ENCODE measurements at places on chromosomes 6 and 20. TPM values are rescaled to one million over a fixed set of nuclear protein-coding genes. Genes with fewer than 3 reads are reported as not detected.

- H3K4me1 ChIP-seq, result peaks cover 5% of the 10 kb centered on the region
- no peak overlapping the region for H3K27ac ChIP-seq
- no peak overlapping the region for H3K4me3 ChIP-seq
- H3K36me3 ChIP-seq, result no peaks in the 10 kb centered on the region
Observed at GRCh38 chr20:52926505-52926904, 45.7 kb upstream of the TSHZ2 start.

- no peak overlapping the region for H3K27ac ChIP-seq
- peaks cover 12% of the 10 kb centered on the region for H3K4me1 ChIP-seq
- H3K36me3 ChIP-seq, result no peaks in the 10 kb centered on the region
Observed at GRCh38 chr6:161455848-161456247, 182.0 kb upstream of the AGPAT4 start.

- no peak overlapping the region for H3K4me3 ChIP-seq
- H3K4me1 ChIP-seq, result peaks cover 30% of the 10 kb centered on the region
- no peak overlapping the region for H3K27ac ChIP-seq
- peak; percentile 89 for DNase-seq
- no peaks in the 10 kb centered on the region for H3K36me3 ChIP-seq
Observed at GRCh38 chr6:89368107-89368506, 15.6 kb upstream of the UBE2J1 start.

BHLHE23 gene
- total RNA-seq, result not detected

C20orf141 gene
- total RNA-seq, result not detected

HLA-DRB5 gene
- total RNA-seq, result 5.1 TPM

SMIM26 gene
- 55.8 TPM for total RNA-seq
